ENCODE measurements at places on chromosomes 3 and 15. TPM values are rescaled to one million over a fixed set of nuclear protein-coding genes. Genes with fewer than 3 reads are reported as not detected.
A peak's percentile ranks its signal among the peaks of the same experiment; 100 is the strongest.

CDC25A gene
- 1.3 TPM for total RNA-seq

FURIN gene
- 32.7 TPM for total RNA-seq

CLDN1 gene
- not detected for total RNA-seq

EMC7 gene
- total RNA-seq = 54.7 TPM

FSIP1 gene
- 0.43 TPM for total RNA-seq

WNT7A gene
- not detected for total RNA-seq

CCR5 gene
- not detected for total RNA-seq

SAXO2 gene
- total RNA-seq = not detected

MUC4 gene
- 0.73 TPM for total RNA-seq

SPATA12 gene
- total RNA-seq = not detected

LSAMP gene
- 1.2 TPM for total RNA-seq

TTLL3 gene
- total RNA-seq = 104 TPM

C3orf62 gene
- total RNA-seq = 32.7 TPM

GRCh38 chr3:194465920-194466570 is 20.8 kb downstream of the ATP13A3 start:
- no peak for DNase-seq
- no peak overlapping the region for H3K4me3 ChIP-seq
- no peaks in the 10 kb centered on the region for H3K4me1 ChIP-seq
- H3K36me3 ChIP-seq = no peaks in the 10 kb centered on the region
- no peak overlapping the region for H3K27ac ChIP-seq
- no peaks in the 10 kb centered on the region for H3K27me3 ChIP-seq

GRCh38 chr15:101138913-101139880 is 112.7 kb downstream of the CHSY1 start:
- peaks cover 13% of the 10 kb centered on the region for H3K4me1 ChIP-seq
- DNase-seq = no peak
- H3K27me3 ChIP-seq = no peaks in the 10 kb centered on the region
- no peak overlapping the region for H3K4me3 ChIP-seq

DNA sequence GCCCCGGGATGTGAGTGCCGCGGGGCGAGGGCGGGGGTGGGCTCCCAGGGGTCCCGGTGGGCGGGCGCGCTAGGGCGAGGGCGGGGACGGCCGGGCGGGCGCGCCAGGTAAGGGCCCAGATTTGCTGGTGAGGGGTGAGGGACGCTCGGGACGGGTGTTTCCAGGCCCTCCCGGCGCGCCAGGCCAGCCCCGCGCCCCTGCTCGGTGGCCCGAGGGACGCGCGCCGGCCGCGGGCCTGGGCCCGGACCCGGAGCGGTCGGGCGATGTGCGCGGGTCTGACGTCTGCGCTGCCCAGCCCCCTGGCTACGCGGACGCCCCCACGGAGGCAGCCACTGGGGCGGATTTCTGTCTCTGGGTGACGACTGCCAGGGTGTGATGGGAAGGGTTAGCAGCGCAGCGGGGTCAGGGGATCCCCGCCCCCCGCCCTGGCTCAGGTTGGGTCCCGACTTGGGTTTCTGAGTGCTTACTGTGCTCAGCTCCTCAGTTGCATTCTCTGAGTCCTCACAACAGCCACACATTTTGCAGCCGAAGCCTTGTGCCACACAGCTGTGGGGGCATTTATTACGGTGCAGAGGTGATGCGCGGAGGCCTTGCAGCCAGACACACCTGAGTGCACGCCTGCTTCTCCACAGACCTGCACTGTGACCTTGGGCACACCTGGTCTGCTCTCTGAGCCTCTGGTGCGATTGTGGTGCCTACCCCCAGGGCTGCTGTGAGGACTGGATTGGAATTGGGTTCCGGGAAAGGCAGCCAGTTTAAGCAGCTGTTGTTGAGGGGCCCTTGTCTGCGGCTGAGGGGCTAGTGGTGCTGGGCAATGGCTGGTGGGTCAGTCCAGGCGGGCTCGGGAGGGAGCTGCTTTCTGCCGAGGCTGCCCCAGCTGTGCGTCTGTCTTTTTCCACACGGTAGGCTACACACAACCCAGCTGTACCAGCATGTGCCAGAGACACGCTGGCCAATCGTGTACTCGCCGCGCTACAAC is 523 bp downstream of the HDAC11 start:
- H3K4me1 ChIP-seq = peaks cover 47% of the 10 kb centered on the region
- H3K27ac ChIP-seq = peak overlapping the region; percentile 86
- peak; percentile 82 for DNase-seq
- no peaks in the 10 kb centered on the region for H3K27me3 ChIP-seq
- H3K36me3 ChIP-seq = peaks cover 7% of the 10 kb centered on the region

DNA sequence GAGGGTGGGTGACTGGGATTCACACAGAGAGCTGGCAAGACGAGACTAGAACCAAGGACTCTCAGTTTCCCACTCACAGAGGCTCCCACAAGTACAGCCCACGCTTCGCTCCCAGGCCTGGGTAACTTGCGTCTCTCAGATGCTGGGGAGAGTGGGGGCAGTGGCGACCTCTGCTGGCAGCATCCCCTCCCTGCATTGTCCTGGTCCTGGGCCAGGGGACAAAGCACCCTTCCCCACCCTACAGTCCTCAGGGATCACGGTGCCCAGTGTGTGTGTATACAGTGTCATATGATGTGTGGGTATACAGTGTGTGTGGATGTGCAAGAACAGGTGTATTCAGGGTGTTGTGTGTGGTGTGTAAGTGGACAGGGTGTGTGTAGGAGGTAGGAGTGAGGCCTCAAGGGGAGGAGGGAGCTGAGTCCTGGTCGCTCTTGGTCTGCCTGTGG is 12.8 kb downstream of the VILL start:
- H3K36me3 ChIP-seq = peaks cover 69% of the 10 kb centered on the region
- H3K4me1 ChIP-seq = peaks cover 64% of the 10 kb centered on the region
- no peaks in the 10 kb centered on the region for H3K27me3 ChIP-seq
- peak; percentile 86 for DNase-seq

- H3K4me1 ChIP-seq = peaks cover 18% of the 10 kb centered on the region
- DNase-seq = peak; percentile 93
- peaks cover 40% of the 10 kb centered on the region for H3K36me3 ChIP-seq
- peak within 1 kb of the TSS; percentile 33 for H3K27ac ChIP-seq
- H3K27me3 ChIP-seq = no peaks in the 10 kb centered on the region
Observed at GRCh38 chr3:44648564-44649229, at the start of gene ZNF35. TSS of gene ZNF35 (plus strand) at chr3:44648732. CDS start at chr3:44651068, 2,336 bp downstream.

GRCh38 chr15:28098766-28099554 is at the start of gene OCA2:
TSS of gene OCA2 (minus strand) at chr15:28099315. CDS start at chr15:28081874, 17,441 bp downstream.
- peak within 1 kb of the TSS; percentile 40 for H3K4me3 ChIP-seq
- H3K27ac ChIP-seq = peak within 1 kb of the TSS; percentile 21
- peaks cover 46% of the 10 kb centered on the region for H3K4me1 ChIP-seq
- DNase-seq = peak; percentile 61

GRCh38 chr15:65259367-65259797 is 27.3 kb downstream of the PARP16 start:
- no peak overlapping the region for H3K4me3 ChIP-seq
- H3K27me3 ChIP-seq = no peaks in the 10 kb centered on the region

DNA sequence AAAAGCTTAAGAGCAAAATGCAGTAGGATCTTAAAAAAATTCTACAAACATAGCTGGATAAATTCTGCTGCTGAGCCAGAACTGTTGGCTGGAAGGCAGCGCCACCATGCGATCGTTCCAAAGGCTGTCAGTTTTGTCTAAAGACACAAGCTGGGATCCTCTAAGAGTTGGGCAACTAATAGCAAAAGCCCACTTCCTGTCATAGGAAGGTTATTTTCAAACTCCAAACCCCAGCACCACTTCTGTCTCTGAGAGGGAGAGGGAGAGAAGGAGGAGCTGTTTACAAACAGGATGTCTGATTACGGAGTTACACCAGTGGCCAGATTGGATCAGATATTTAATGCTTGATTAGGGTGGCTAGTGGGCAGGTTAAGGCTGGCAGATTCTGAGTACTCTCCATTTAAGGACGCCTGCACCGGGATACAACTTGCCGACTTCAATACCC is 44.0 kb downstream of the EIF4E3 start:
- no peak overlapping the region for H3K4me3 ChIP-seq
- H3K36me3 ChIP-seq = no peaks in the 10 kb centered on the region
- peak; percentile 85 for DNase-seq
- H3K4me1 ChIP-seq = peaks cover 41% of the 10 kb centered on the region

DNA sequence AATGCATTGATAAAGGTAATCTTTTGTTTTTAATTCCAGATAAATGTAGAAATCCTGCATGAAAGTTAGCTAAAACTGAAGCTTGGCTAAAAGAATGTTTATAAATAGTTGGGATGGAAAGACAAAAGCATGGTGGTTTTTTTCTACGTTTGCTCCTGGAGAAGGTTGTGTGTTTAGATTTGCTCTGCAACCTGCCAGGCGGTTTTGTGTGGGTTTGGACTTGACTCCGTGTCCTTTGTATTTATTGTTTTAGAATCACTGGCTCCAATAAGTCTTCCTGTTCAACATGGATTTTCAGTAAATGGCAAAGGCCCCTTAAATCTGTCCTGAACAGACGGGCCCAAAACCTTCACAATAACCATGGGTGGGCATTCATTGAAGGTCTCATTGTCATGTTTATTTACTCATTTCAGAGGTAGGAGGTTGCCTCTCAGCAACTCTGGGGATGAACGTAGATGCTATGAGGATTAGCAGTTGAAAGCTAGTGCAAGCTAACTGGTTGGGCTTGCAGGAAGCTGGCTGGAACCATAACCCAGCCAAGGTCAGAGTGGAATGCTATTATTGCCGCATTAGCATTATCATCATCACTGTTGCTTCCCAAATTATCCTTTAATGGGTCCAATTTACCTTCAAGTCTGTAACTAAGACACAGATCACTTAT is 60.6 kb upstream of the ADAMTS9 start:
- no peaks in the 10 kb centered on the region for H3K27me3 ChIP-seq
- H3K27ac ChIP-seq = no peak overlapping the region
- no peak for DNase-seq
- no peaks in the 10 kb centered on the region for H3K36me3 ChIP-seq
- no peak overlapping the region for H3K4me3 ChIP-seq

- DNase-seq = no peak
Observed at GRCh38 chr3:28758115-28758514, 409.5 kb upstream of the AZI2 start.

GRCh38 chr15:92944946-92945521 is 44.9 kb downstream of the CHD2 start:
- no peak overlapping the region for H3K27ac ChIP-seq
- no peak overlapping the region for H3K4me3 ChIP-seq
- H3K36me3 ChIP-seq = peaks cover 97% of the 10 kb centered on the region
- no peaks in the 10 kb centered on the region for H3K4me1 ChIP-seq

GRCh38 chr3:48090166-48090939 is 74.1 kb upstream of the MAP4 start:
- no peak overlapping the region for H3K27ac ChIP-seq
- no peaks in the 10 kb centered on the region for H3K36me3 ChIP-seq
- no peak overlapping the region for H3K4me3 ChIP-seq
- no peak for DNase-seq

DNA sequence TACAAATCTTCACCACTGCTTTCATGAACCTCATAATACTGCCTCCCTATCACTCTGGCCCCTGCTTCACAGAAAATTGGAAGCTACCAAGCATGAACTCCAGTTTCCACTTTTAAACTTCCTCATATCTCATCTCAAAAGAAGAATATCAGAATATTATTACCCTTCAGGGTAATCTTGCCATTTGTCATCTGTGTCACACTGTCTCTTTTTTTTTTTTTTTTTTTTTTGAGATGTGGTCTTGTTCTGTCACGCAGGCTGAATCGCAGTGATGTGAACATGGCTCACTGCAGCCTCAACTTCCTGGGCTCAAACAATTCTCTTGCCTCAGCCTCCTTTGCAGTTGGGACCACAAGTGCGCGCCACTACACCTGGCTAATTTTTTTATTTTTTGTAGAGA is 80.4 kb upstream of the TCF12 start:
- no peak for DNase-seq
- H3K27me3 ChIP-seq = no peaks in the 10 kb centered on the region
- H3K4me3 ChIP-seq = no peak overlapping the region
- H3K4me1 ChIP-seq = no peaks in the 10 kb centered on the region

DNA sequence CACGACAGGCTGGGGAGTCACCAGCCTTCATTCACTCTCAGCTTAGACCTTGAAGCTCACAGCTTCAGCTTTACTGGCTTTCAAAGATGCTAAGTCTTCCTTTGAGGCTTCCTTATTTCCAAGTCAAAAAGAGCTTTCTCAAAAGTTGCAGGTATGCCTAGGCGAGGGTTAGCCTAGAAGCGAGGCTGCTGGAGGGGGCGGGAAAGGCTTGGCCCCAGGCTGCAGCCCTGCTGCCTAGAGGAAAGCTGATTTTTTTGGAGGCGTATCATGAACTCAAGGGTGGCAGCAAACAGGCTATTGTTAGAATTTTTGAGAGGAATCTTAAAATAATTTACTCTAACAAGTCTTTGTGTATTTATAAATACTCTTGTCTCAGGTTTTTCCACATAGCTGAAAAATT is 37.1 kb downstream of the MYO5C start:
- H3K27ac ChIP-seq = no peak overlapping the region
- peaks cover 20% of the 10 kb centered on the region for H3K4me1 ChIP-seq
- peaks cover 27% of the 10 kb centered on the region for H3K36me3 ChIP-seq
- H3K4me3 ChIP-seq = no peak overlapping the region
- no peak for DNase-seq

DNA sequence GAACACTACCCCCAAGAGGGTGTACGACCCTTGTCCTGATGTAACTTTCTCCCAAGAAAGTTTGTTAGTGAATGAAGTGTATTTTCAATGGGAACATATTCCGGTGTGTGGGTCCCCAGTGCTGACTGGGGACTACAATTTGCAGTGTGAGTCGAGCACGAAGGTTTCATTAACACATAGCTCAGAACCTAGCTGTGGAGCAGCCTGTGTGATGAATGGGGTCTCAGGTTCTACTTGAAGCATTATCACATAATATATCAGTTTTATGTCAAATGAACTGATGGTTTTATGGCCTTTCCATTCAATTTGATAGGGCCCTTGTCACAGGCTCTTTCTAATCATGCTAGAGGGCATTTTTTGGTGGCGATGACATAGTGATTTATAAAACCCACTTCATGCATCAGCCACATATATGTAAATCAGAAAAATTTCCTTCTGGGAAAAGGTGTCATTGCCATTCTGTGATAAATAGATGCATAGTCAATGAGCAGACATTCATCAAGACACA is 44.1 kb downstream of the RETNLB start:
- no peak overlapping the region for H3K4me3 ChIP-seq
- H3K27ac ChIP-seq = no peak overlapping the region
- no peaks in the 10 kb centered on the region for H3K36me3 ChIP-seq
- H3K27me3 ChIP-seq = no peaks in the 10 kb centered on the region
- DNase-seq = no peak

GRCh38 chr3:124091716-124092115 is 99.8 kb upstream of the ROPN1 start:
- no peaks in the 10 kb centered on the region for H3K27me3 ChIP-seq
- no peak overlapping the region for H3K27ac ChIP-seq
- no peaks in the 10 kb centered on the region for H3K4me1 ChIP-seq
- no peaks in the 10 kb centered on the region for H3K36me3 ChIP-seq

DNA sequence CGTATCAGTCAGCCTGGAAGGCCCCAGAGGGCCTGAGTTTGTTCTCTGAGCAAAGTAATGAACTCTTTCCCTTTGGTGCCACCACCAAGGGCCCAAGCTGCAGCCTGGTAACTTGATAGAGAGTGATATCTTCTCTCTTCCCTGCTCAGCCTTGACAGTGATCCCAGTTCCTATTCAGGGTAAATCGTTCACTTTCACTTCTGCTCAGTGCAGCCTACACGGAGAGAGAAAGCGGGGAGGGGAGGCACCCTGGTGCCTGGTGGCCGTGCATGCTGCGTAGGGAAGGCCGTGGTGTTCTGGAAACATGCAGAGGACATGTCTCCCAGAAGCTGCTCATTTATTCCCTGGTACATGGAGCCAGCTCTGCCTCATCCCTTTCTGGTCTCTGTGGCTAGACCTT is 54.9 kb downstream of the KIF9 start:
- no peaks in the 10 kb centered on the region for H3K27me3 ChIP-seq
- no peak for DNase-seq
- no peaks in the 10 kb centered on the region for H3K4me1 ChIP-seq
- no peaks in the 10 kb centered on the region for H3K36me3 ChIP-seq
- H3K4me3 ChIP-seq = no peak overlapping the region
